Fibroblast of lung (primary cell): ENCODE measurements at places on chromosomes 6 and 20. TPM values are rescaled to one million over a fixed set of nuclear protein-coding genes. Genes with fewer than 3 reads are reported as not detected.

Gene GSTA5
- total RNA-seq, result not detected in 2 replicates

Gene PCSK2
- under 0.01 TPM in 1 of 2 replicates, not detected in the other for total RNA-seq

Gene KAT14
- total RNA-seq, result 17.0 and 18.5 TPM in 2 replicates

Gene PAK5
- not detected in 2 replicates for total RNA-seq

Gene PPIL6
- total RNA-seq, result 5.0 and 8.5 TPM in 2 replicates

Gene OTOR
- not detected in 2 replicates for total RNA-seq

Gene HMGN3
- 28.5 and 30.2 TPM in 2 replicates for total RNA-seq

Gene CCN6
- total RNA-seq, result not detected in 2 replicates

Gene C6orf15
- not detected in 2 replicates for total RNA-seq

Gene GJA1
- 154 and 209 TPM in 2 replicates for total RNA-seq

Gene TRDN
- not detected in 2 replicates for total RNA-seq

Gene ZNF512B
- 6.4 and 8.4 TPM in 2 replicates for total RNA-seq

Gene SMPD2
- total RNA-seq, result 7.9 and 8.2 TPM in 2 replicates

Gene RCAN2
- total RNA-seq, result 5.6 and 11.7 TPM in 2 replicates

Gene MBOAT1
- total RNA-seq, result 4.9 and 6.6 TPM in 2 replicates

Gene EFHC1
- 22.9 and 29.4 TPM in 2 replicates for total RNA-seq

Gene ERVFRD-1
- total RNA-seq, result not detected in 2 replicates

Gene FHL5
- total RNA-seq, result not detected in 2 replicates

Gene PAK1IP1
- total RNA-seq, result 16.3 and 19.3 TPM in 2 replicates

Gene WFDC12
- not detected in 2 replicates for total RNA-seq

Gene SLA2
- not detected in 2 replicates for total RNA-seq

Gene UBD
- total RNA-seq, result not detected in 2 replicates

Gene DDX39B
- 192 and 370 TPM in 2 replicates for total RNA-seq

Gene FBXO30
- total RNA-seq, result 17.7 and 25.9 TPM in 2 replicates

Gene C20orf141
- not detected in 2 replicates for total RNA-seq

Gene ADGRG6
- total RNA-seq, result 30.0 and 49.9 TPM in 2 replicates

Gene PROCR
- 46.0 and 50.5 TPM in 2 replicates for total RNA-seq

Gene TRIM39
- 10.3 and 11.9 TPM in 2 replicates for total RNA-seq

Gene LGSN
- under 0.01 TPM in 1 of 2 replicates, not detected in the other for total RNA-seq

Gene COL9A1
- total RNA-seq, result not detected in 2 replicates

Gene C6orf58
- total RNA-seq, result not detected in 2 replicates

Gene TPX2
- total RNA-seq, result 5.4 and 21.0 TPM in 2 replicates

Gene RPL10A
- total RNA-seq, result 1,754 and 2,463 TPM in 2 replicates

Gene F13A1
- under 0.01 TPM in 1 of 2 replicates, not detected in the other for total RNA-seq

Gene LY6G6C
- total RNA-seq, result not detected in 2 replicates

Gene ADGRB3
- 0.33 and 0.77 TPM in 2 replicates for total RNA-seq

Gene OPRM1
- total RNA-seq, result not detected in 2 replicates

Gene UBE2V1
- 31.7 and 33.4 TPM in 2 replicates for total RNA-seq
